ENCODE measurements at places on chromosomes 16 and 17.

DNA sequence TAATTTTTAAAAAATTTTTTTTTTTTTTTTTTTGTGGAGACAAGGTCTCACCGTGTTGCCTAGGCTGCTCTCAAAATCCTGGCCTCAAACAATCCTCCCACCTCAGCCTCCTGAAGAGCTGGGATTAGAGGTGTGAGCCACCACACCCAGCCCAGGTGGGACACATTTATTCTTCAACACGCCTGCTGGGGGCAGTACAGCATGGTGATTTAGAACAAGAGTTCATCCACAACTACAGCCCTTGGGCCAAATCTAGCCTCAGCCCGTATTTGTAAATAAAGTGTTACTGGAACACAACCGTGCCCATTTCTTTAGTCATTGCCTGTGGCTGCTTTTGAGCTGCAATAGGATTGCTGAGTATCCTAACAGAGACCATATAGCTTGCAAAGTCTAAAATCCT lies 92.8 kb downstream of the KATNIP start:
- DNase-seq, result no peak

GRCh38 chr16:54458923-54459322 lies 172.3 kb upstream of the IRX3 start:
- no peak for DNase-seq

- DNase-seq, result no peak
These were observed 839.7 kb downstream of the CDH11 start for GRCh38 chr16:64282181-64282580.

GRCh38 chr17:76989519-76989918 lies 121.3 kb downstream of the MGAT5B start:
- DNase-seq, result no peak

DNA sequence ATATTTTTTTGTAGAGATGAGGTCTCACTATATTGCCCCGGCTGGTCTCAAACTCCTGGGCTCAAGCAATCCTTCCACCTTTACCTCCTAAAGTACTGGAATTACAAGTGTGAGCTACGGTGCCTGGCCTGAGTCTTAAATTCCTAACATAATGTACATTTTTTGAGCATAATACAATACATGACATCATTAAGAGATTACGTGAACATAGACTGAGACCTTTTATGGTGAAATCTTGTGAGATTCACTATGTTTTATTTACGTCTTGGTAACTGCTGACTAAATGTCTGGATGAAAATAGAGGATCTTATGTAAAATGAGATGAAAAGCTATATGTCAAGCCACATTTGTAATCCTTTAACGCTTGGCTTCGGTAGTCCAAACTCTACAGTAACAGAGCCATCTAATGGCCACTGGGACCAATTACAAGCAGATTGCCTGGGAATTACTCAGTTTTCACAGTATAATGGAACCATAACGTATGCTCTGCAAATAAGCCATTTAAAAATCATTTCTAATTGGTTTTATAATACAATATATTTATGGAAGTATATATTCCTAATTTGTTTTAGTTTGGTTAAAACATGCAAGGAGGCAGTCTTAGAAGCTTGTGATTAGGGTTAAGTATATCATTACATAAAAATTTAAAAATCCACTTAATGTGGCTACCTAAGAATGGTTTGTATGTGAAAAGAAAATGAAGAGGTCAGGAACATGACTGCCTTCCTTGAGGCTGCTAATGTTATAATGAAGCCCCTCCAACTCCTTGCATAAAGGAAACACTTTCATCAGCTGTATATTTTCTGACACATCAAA lies 8.1 kb upstream of the EFCAB13 start:
- DNase-seq, result no peak

DNA sequence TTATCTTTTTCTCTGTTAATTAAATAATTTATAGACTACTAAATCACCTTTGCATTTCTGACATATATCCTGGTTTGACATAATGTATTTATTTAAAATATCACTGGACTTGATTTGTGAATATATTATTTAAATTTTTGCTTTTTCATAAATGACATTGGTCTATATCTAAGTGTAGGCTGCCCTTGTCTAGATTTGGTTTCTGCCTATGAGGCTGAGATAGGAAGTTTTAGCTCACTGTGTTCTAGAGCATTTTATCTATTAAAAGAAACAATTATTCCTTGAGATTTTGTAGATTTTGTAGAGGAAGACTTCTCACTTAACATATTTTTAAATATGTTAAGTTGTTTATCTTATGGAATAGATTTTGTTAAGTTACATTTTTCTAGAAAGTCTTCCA lies 43.9 kb downstream of the NACA2 start:
- no peak for DNase-seq

GRCh38 chr16:74463888-74464287 lies 42.6 kb upstream of the CLEC18B start:
- DNase-seq, result no peak

DNA sequence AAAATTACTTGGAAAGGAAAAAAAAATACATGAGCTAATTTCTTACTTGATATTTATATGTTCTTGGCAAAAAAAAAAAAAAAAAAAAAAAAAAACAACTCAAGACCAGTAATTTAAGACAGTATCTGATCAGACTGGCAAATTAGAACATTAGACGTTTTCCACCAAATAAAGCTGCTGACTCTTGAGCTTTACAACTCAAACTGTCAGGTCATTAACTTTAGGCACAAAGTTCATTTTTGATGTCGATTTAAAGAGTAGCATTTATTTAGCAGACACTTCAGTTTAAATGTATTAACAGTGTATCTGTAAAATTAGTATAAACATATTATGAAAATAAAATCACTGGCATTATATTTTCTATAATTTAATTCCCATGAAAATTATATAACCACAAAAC lies 66.7 kb downstream of the NCOR1 start:
- no peak for DNase-seq

GRCh38 chr16:29974291-29975133 lies 844 bp downstream of the TAOK2 start:
- DNase-seq, result peak; percentile 65

- peak; percentile 27 for DNase-seq
These were observed 14.4 kb downstream of the B9D1 start for GRCh38 chr17:19348081-19348650.

- no peak for DNase-seq
These were observed 140.9 kb upstream of the WSB1 start for GRCh38 chr17:27153005-27153404.

DNA sequence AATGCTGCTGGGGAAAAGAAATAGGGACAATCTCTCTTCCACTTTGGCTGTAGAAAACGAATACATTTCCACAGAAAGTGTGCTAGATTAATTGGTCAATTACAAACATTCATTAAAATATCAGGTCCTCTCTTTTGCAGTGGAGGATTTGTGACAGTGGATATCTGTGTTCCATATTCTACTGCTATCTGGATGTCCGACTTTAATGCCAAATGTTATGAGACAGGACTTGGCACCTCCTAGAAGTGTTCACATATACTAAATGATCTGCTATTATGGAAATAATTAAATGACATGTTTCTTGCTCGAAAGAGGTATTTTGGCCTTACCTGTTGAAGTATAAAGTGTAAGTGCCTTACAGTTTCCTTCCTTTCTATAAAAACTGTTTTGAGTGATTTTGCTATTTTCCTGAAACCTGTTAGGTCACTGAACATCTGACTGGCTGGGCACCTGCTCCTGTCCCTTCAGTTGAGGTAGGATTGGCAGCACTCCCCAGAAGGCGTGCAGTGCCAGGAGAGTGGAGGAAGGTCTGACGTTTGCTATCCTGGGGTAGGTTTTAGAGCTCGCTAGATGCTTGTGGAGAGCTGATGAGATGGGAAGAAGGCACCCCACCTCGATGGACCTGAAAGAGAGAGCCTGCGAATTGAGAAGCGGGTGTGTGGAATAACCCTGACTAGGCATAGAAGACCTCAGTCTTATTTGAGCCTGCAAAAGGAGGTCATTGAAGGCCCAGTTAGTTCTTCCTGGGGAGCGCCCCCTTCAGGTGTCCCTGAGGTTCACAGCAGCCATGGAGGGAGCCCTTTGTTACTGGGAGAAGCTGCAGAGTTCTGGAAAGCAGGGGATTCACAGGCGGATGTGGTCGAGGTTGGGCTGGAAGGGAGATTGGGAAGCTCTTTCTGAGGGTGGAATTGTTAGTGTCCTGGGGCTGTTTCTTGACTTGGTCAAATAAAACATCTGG lies 159.4 kb upstream of the ZNF267 start:
- peak; percentile 67 for DNase-seq

DNA sequence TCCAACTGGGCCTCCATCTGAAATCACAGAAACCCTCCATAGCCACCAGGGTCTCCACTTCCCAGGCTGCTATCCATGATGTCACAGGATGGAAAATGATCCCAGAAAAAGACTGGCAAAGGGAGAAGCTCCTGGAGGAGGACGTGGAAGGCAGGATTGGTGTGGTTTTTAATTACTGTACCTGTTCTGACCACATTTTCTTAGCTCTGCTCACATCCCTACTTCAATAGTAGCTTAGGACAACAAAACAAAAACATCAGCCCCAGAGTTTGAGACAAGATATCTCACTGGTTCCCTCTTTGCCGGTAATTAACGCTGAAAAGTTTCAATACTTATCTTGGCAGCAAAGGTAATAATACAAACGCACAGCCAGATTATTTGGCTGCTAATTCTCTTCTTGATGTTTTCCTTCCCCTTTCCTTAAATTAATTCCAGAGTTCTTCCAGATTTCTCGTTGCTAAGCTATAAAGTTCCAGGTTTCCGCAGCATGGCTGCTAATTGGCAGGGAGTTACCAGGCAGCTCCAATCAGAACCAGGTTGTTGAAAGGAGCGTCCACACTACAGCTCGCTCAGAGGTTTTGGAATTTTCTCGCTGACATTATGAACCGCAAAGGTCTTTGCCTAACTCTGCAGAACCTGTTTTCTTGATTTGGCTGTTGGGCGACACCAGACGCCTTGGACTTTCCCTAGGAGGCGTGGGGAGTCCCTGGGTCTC lies 263.4 kb downstream of the MRTFB start:
- no peak for DNase-seq

DNA sequence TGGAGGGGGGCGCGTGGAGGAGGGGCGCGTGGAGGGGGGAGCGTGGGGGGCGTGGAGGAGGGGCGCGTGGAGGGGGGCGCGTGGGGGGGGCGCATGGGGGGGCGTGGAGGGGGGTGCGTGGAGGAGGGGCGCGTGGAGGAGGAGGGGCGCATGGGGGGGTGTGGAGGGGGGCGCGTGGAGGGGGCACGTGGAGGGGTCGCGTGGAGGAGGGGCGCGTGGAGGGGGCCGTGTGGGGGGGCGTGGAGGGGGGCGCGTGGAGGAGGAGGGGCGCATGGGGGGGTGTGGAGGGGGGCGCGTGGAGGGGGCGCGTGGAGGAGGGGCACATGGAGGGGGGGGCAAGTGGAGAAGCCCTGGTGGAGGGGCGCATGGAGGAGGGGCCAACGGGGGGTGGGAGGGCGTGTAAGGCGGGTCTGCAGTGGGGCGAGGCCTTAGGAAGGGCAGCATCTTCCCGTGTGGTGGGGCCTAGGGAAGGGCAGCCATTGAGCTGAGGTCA lies 7.3 kb downstream of the MSLN start:
- DNase-seq, result no peak

DNA sequence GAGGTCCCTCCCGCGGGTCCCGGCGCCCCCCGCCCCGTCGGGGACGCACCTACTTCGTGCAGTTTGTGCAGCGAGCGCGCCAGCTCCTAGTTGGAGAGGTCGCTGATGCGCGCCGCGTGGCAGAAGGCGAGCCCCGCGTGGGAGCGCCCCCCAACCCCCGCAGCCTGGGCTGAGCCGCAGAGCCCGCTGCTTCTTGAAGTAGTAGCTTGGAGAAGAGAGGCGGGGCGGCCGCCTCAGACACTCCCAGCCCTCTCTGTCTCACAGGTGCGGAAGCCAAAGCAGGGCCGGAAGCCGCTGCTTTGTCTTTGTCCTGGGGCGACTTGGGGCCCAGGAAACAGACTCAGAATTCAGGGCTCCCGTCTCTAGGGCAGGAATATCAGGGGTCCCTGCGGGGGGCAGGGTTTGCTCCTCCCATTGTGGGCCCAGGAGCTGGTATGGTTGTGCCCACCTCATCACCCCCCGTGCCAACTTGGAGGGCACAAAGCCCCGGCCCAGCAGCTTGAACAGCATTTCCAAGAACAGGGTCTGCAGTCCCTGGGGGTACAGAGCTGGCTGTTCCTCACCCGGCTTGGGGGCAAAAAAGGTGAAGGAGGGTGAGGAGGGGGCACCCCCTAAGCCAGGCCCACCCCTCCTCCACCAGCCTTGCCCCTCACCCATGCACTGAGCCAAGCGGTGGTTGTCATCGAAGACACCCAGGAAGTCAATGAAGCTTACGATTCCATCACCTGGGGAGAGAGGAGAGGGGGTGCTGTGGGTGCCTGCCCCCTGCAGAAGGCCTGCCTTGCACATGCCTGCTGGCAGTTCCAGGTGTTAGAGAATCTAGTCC lies 13.5 kb downstream of the SPATA32 start:
- DNase-seq, result peak; percentile 93

GRCh38 chr16:87056551-87056950 lies 260.6 kb downstream of the C16orf95 start:
- DNase-seq, result peak; percentile 28

DNA sequence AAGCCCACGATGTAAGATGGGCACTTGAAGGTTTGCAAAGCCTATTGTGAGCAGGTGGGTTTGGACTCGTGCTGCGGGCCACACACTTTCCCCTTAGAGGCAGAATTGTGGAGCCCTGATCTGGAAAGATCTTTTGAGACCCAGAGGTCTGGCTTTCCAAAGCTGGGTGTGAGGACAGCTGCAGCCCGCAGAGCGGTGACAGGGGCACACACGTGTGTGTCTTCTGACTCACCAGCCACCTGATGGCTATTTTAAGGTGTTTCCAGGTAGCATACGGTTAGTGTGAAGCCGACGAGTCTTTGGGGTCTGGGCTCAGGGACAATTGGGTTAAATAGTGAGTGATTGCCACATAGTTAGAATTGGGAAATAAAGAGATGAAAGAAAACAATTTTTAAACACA lies 108.9 kb upstream of the GSE1 start:
- no peak for DNase-seq

- no peak for DNase-seq
These were observed 1128.6 kb downstream of the CDH8 start for GRCh38 chr16:60907645-60908044.

DNA sequence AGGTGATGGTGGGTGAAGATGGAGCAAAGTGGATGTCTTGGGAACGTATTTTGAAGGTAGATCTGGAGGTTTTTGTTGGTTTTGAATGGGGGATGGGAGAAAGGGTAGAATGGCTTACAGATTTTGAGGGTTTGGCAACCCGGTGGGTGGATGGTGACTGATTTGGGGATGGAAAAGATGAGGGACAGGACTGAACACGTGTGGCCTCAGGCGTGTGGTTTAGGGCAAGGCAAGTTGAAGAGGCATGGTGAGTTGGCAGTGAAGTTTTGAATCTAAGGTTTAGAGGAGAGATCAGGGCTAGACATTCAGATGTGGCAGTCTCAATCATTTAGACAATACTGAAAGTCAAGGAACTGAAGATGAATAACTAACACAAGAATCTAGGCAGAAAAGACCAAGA lies 5.0 kb upstream of the DCTPP1 start:
- peak; percentile 78 for DNase-seq
